Hematopoietic multipotent progenitor cell treated with erythropoietin and hydrocortisone succinate and interleukin-3 and kit ligand, for 4 days (in vitro differentiated cells): ENCODE measurements at places on chromosomes 1 and 21.

- DNase-seq = no peak
These were observed 6.0 kb upstream of the AGPAT3 start for GRCh38 chr21:43858806-43859648.

GRCh38 chr1:22892789-22893188 lies 79.9 kb downstream of the LACTBL1 start:
- DNase-seq = no peak

- DNase-seq = peak; percentile 89
These were observed at the start of gene GSTM4 for GRCh38 chr1:109655615-109656519. Gene GSTM4, plus strand, starts transcription at chr1:109656099. Its CDS starts 291 bp downstream, at chr1:109656390.

DNA sequence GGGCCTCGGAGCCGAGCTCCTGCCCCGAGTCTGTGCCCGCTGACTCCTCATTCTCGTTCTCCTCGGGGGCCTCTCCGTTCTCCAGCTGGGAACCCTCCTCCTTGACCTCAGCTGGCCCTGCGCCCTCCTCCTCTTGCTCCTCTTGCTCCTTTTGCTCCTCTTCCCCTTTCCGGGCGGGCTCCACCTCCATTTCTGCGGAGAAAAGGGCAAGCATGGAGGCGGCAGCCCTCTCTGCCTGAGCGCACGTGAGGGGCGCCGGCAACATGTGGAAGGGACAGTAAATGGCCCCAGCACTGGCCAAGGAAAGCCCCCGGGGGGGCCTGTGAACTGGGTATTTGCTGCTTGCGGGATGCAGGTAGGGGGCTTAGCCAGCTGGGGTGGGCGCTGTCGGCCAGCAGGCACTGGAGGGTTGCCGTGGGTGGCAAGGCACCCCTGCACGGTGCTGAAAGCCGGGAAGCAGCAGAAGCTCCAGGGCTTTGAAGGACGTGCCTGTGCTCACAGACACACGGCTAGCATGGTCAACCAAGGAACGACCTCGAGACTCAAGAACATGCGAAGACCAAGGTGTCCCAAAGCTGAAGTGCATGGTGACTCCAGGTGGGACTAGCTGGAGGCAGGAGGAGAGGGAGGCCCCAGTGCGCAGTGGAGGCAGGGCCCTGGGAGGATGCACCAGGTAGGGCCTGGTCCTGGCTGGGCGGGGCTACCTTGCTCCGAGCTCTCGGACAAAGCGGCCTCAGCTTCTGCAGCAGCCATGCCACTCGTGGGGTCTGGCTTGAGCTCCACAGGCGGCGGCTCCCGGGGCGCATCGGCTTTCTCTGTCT lies 30.7 kb downstream of the ZBTB17 start:
- no peak for DNase-seq

- no peak for DNase-seq
These were observed 79.8 kb downstream of the EPHB2 start for GRCh38 chr1:22790232-22791008.

- peak; percentile 5 for DNase-seq
These were observed 60.3 kb downstream of the XCL1 start for GRCh38 chr1:168636642-168637111.

GRCh38 chr1:240100371-240100934 lies 8.8 kb downstream of the FMN2 start:
- DNase-seq = no peak

DNA sequence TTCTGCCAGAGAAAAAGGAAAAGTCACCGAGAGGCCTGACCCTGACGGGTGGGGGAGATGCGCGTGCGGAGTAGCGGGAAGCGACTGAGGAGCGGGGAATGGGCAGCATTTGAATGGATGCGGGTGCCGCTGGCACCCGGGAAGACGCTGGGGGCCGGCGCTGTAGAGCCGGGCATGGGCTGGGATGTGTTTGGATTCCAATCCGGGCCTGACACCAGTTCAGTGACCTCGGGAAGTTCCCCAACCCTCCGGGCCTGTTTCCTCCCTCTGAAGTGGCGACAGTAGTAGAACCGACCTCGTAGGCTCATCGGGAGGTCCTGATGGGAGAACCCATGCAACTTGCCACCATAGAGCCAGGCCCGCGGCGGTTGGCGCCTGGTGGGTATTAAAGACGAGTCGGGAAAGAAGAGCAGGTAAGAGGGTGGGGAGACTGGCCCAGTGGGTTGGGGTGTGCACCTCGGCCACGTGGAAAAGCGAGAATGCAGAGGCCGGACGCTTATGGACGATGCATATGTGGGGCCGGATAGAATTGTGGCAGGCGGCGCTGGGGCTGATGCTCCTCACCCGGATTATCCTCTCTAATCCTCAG lies 642 bp upstream of the SLC16A1 start:
- no peak for DNase-seq

GRCh38 chr21:42550817-42551216 lies 37.2 kb downstream of the SLC37A1 start:
- no peak for DNase-seq

- DNase-seq = no peak
These were observed 406.7 kb downstream of the RWDD3 start for GRCh38 chr1:95640746-95641145.

DNA sequence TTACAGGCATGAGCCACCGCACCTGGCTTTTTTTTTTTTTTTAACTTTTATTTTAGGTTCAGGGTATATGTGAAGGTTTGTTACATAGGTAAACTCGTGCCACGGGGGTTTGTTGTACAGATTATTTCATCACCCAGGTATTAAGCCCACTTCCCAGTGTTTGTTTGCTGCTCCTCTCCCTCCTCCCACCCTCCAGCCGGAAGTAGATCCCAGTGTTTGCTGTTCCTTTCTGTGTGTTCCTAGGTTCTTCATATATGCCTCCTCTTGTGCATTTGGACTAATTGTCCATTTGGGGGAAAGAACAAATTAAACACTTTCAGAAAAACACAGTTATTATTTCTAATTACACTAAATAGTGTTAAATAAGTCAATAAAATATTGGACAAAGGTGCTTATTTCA lies 1.1 kb upstream of the SLC2A7 start:
- DNase-seq = no peak

- no peak for DNase-seq
These were observed 41.1 kb downstream of the C1orf198 start for GRCh38 chr1:230827081-230827681.

DNA sequence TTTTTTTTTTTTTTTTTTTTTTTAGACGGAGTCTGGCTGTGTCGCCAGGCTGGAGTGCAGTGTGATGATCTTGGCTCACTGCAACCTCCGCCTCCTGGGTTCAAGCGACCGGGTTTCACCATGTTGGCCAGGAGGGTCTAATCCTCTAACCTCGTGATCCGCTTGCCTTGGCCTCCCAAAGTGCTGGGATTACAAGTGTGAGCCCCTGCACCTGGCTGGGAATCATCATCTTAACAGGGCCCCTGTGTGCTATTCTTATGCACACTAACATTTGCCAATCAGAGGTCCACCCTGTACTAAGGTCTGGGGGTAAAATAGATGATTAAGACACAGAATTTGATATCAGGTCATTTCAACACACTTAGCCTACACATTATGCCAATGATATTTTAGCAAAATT lies 278.7 kb upstream of the CHRM3 start:
- DNase-seq = no peak

DNA sequence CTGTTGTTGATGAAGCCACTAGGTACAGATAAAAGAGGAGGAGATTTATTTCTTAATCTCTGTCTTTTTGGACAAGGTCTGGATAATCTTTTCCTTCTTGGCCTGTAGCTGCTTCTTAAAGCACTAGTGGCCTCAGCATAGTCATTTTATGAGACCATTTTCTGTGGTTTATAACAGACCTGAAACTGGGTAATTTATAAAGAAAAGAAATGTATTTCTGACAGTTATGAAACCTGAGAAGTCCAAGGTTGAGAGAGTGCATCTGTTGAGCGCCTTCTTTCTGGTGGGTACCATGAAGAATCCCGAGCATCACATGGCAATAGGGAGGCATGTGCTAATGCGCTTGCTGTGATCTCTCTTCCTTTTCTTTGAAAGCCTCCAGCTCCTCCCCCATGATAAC lies 36.7 kb upstream of the PDC start:
- no peak for DNase-seq

GRCh38 chr1:8154621-8155052 lies 128.5 kb upstream of the ERRFI1 start:
- DNase-seq = no peak

DNA sequence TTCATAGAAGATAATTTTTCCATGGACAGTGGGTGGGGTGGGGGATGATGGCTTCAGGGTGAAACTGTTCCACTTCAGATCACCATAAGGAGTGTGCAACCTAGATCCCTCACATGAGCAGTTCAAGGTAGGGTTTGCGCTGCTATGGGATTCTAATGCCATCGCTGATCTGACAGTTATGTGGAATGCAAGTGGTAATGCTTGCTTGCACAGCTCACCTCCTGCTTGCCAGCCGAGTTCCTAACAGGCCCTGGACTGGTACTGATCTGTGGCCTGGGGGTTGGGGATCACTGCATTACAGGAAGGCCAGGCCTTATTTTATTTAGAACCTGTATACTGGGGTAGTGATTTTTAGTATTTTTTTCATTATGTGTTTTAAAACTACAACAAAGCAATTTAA lies 22.0 kb downstream of the MAN1A2 start:
- no peak for DNase-seq

GRCh38 chr1:32438136-32438535 lies 26.7 kb upstream of the ZBTB8B start:
- DNase-seq = no peak

DNA sequence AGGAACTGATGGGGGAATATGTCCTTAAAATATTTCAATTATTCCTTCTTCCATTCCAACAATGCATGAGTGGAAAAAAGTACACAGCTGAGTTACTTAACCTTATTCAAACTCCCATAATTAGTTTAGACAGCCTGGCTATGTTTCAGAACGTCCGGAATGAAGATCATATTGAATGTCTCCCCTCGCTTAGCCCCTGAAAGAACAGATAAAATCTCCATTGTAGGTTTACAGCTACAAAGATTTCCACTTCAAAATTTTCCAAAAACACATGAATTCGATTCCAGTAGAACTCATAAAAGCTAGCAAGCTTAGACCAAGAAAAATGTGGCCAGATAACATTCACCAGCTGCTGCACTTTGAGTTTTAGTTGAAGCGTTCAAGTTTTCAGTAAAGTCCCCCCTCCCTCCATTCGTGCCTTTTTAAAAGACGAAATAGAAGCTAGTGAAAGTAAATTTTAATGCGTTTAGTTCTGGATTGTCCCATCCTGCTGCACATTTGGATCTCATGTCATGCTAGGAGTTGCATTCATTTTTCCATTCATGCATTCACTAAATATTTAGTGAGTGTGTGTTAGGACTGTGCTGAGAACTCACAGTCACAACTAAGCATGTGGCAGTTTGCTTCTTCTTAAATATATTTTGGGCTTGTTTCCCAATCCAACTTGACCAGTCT lies 29.4 kb upstream of the SSX2IP start:
- DNase-seq = no peak

GRCh38 chr1:151581451-151581850 lies 30.4 kb upstream of the SNX27 start:
- DNase-seq = no peak

- DNase-seq = no peak
These were observed 15.0 kb downstream of the DDX59 start for GRCh38 chr1:200654660-200655059.

GRCh38 chr1:204987689-204988088 lies 55.3 kb upstream of the CNTN2 start:
- no peak for DNase-seq

DNA sequence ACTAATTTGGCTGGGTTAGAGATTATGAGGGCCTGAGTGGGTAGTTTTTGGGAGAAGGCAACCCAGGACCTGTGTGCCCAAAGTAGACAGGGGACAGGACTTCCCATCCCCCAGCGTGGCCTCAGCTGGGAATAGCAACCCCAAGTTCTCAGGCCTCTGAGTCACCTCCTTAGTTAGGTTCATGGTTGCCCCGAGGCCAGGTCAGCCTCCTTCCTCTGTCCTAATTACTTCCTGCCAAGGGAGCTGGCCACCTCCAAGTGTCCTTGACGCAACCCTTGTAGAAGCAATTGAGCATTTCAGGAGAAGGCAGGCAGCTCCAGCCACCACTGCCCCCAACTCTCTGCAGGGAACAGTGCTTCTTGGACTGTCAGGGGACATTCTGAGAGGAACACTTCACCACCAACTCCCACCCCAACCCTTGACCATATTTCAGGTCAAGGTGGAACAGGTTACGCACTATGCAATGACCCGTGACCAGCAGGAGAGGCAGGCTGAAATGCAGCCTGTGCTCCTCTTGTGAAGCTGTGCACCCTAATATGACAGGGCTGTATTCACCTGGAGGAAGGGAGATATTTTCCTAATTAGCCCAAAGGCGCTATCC lies 5.1 kb upstream of the NT5C1A start:
- DNase-seq = no peak

DNA sequence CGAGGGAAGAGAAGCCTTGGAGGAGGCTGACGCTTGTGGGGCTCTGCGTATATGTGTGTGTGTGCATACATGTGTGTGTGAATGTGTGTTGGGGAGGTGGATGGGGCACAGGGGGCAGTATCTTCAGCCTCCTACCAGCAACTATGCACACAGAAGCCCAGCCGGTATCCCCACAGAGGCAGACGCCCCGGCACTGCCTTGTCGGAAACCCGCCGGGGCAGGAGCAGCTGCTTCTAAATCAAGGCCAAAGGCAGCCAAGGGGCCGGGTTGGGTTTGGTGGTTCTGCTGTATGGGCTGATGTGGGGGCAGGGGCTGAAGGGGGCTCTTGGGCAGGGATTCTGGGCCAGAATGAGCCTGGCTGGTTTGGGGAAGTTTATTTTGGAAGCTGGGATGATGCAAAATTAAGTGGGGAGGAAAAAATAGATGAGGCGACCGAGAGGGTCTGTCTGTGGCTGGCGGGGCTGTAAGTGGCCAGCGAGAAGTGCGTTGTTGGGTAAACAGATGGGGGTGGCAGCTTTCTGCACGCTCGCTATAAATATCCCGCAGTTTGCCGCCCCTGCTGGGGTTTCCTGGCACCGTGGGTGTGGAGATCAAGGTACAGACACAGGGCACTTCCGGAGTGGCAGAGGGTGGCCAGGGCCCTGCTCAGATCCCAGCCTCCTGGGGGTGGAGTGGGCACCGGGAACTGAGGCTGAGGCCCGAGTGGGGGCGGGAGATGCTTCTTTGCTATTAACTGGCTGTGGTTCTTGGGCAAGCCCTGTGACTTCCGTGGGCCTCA lies 11.0 kb upstream of the WNT4 start:
- no peak for DNase-seq
